Keratinocyte (primary cell): ENCODE measurements at places on chromosomes 1 and 21.

- no peak for DNase-seq
Observed at GRCh38 chr1:218671573-218671972, 326.4 kb downstream of the TGFB2 start.

DNA sequence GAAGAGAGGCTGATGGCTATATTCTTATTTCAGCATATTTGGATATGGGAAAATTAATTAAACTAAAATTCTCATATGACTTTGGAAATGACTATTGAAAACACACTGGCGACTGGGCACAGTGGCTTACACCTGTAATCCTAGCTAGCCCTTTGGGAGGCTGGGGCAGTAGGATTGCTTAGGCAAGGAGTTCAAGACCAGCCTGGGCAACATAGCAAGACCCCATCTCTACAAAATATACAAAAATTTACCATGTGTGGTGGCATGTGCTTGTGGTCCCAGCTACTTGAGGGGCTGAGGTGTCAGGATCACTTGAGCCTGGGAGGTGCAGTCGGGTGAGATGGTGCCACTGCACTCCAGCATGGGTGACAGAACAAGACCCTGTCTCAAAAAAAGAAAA lies 26.2 kb downstream of the HS2ST1 start:
- no peak for DNase-seq

DNA sequence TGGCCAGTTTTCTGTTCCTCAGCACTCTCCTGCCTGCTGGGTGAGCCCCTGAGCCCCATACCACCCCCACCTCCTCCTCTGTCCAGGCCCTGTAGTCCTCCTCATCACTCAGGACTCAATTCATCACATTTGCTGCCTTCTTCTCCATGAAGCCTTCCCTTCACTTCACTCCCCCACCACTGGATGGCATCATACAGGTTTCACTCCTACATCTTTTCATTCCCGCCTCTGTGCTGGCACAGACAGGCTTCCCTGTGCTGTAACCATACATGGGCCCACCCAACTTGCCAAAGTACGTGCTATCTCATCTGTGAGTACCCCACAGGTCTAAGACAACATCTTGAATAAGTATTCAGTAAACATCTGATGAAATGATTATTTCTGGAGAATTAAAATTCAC lies 56.9 kb downstream of the SLC45A1 start:
- DNase-seq: no peak

DNA sequence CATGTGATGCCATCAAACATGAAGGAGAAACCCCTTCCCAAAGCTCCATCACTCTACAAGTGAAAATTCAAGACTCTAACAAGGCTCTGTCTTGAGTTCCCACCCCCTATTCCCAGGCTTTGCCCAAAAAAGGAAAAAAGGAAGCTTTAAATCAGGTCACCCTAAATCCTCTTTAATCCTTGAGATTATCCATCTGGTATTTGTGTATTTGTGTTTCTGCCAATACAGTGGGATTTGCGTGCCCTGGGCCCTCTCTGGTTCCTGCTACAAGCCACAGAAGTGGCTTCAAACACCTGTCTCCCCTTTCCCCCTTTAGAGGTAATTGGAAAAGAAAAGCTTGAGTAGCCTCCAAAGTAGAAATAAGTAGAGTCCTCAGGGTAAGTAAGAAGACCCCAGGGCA lies 120.4 kb downstream of the EDEM3 start:
- no peak for DNase-seq

DNA sequence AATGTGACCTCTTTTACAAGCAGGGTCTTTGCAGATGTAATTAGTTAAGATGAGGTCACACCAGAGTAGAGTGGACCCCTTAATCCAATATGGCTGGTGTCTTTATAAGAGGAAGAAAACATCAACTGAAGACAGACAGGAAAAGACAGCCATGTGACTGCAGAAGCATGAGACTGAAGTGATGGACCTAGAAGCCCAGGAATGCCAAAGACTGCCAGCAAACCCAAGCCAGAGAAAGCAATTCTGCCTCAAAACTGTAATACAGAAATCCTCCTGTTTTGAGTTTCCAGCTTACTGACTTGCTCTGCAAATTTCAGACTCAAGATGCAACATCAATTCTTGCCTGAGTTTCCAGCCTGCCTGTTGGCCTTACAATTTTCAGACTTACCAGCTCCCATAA lies 17.3 kb downstream of the ENAH start:
- DNase-seq: no peak

DNA sequence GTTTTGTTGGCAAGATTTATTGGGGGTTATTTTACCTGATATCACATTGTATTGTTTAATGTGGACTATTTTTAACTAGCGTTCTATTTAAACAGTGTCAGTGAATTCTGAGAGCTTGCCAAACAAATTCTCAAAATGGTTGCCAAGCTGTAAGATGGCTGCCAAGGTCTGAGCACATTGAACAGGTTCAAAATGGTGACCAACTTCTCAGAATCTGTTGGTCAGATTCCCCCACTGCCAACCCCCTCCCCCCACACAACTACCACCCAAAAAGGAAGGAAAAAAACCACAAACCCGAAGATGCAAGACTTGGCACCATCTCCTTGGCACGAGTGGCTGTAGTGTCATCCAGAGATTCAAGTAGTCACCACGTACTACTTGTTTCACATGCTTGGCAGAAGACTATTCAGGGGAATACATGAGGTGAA lies 159.1 kb downstream of the NFIA start:
- no peak for DNase-seq

DNA sequence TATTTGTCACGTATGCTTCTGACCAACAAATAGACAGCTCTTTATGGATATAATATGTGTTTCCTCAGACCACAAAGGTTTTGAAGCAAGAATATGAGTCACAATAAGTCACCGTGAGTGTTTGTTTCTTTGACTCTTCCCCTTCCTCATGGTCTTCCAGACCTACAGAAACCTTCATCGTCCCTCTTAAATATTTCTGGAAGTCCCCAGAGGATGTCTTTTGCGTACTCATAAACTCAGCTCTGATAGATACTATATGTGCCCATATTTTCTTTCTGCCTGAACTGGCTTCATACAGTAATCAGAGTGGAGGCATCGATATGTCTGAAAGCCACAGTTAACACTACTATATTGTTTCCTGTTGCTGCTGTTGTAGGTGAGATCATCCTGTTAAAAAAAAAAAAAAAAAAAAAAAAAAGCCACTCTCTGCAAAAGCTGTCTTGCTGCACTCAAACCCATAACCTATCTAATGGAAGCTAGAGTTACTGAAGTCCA lies 38.4 kb downstream of the ADAMTS1 start:
- DNase-seq: peak; percentile 46

DNA sequence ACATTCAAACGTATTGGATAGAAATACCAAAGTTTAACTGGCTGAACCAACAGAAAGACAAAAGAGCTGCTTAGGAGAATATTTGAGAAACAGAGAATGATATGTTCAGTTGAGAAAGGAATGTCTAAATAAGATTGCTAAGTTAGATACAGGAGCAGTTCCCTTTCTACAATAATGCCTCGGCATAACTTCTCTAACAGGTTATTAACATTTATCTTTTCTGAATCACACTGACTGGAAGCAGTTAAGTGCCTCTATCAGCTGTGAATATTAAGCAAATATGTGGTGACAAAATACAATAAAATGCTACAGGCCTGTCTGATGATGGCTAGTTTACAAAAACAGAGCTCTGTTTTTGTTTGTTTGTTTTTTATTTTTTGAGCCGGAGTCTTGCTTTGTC lies 121.9 kb downstream of the KCNK1 start:
- DNase-seq: no peak

GRCh38 chr1:110312188-110313121 lies 26.7 kb upstream of the RBM15 start:
- peak; percentile 23 for DNase-seq

DNA sequence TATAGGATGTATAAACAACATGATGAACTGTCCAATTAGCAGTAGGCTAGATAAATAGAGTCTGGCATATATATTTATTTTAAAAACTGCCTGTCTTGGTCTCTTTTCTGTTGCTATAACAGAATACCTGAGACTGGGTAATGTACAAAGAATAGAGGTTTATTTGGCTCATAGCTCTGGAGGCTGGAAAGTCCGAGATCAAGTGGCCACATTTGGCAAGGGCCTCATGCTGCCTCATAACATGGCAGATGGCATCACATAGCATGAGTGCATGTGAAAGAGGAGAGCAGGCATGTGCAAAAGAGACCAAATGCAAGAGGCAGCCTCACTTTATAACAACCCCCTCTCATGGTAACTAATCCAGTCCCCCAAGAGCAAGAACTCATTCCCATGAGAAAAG lies 6.0 kb downstream of the STYXL2 start:
- no peak for DNase-seq

DNA sequence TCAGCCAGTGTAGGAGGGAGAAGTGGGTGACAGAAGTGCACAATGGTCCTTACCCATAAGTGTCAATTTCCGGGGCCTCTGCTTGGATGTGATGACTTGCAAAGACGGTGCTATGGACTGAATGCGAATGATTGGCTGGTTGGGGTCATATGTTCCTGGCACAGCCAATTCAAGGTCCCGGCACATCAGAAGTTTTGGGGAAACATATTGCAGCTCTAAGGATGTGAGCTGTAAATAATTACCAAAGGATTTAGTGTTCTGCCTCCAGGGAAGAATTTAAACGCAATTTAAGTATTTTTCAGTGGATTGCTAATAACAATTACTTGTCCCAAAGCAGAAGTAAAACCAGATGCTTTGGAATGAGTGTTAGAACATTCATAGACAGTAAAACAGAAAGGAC lies 26.9 kb upstream of the EXOSC10 start:
- no peak for DNase-seq

- DNase-seq: no peak
Observed at GRCh38 chr1:225554216-225554812, 98.6 kb downstream of the ENAH start.

GRCh38 chr1:97247196-97247595 lies 525.6 kb downstream of the PTBP2 start:
- DNase-seq: no peak

GRCh38 chr1:64060611-64061302 lies 142.7 kb upstream of the UBE2U start:
- DNase-seq: no peak

DNA sequence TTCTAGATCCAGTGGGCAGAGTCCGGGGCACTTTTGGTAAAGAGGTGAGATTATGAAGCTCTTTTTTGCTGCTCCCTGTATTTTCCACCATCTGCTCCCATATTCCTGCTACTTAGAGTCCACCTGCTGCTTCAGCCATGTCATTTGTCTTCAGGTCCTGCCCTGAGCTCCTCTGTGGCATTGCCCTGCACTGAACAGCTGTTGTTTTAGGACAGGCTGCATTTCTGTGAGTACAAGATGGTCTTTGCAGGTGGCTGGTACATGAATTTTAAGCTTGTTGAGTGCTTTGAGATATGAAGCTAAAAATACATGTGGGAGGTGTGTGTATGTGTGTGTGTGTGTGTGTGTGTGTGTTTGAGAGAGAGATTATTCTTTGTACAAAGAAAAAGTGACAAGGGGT lies 21.9 kb downstream of the MT1HL1 start:
- DNase-seq: no peak
